CD8-positive, alpha-beta memory T cell (primary cell): ENCODE measurements at places on chromosomes 5 and 9.

DNA sequence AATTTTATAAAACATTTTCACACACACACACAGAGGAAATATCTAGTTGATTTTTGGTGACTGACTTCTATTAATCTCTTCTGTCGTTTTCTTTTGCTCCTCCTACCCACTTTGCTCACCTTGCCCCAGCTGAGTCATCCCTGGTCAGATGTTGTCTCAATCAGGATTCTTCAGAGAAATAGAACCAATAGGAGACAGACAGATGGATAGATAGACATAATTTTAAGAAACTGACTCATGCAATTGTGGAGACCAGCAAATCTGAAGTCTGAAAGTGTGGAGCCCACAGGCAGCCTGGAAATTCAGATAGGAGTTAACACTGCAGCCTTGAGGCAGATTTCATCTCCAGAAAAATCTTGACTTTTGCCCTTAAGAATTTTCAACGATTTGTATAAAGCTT lies 37.0 kb upstream of the PIK3R1 start:
- H3K27ac ChIP-seq = no peak overlapping the region
- DNase-seq = no peak
- H3K36me3 ChIP-seq = no peaks in the 10 kb centered on the region
- H3K4me1 ChIP-seq = no peaks in the 10 kb centered on the region
- no peaks in the 10 kb centered on the region for H3K27me3 ChIP-seq

DNA sequence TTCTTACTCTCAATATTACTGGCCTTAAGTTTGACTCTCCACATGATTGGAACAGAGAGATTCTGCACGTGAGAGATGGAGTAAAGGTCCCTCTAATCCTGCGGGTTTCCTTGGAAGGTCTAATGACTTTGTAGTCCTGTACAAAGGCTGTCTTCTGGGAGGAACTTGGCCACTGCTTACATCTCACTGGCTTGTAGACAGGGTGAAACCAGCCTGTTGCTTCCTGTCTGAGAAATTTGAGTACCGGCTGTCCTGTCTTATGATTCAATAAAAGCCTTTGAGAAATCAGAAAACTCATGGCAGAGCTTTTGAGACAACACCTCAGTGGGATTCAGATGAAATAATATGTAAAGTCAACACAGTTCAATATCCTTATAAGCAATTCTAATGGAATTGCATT lies 43.0 kb downstream of the IL31RA start:
- no peak overlapping the region for H3K27ac ChIP-seq
- H3K4me3 ChIP-seq = no peak overlapping the region
- no peak for DNase-seq
- H3K4me1 ChIP-seq = no peaks in the 10 kb centered on the region

- H3K4me3 ChIP-seq = peak overlapping the region; percentile 66
- DNase-seq = no peak
Measured at GRCh38 chr9:131530546-131530919, 530 bp downstream of the UCK1 start.

- DNase-seq = no peak
- H3K4me3 ChIP-seq = no peak overlapping the region
- H3K27me3 ChIP-seq = no peaks in the 10 kb centered on the region
- no peak overlapping the region for H3K27ac ChIP-seq
Measured at GRCh38 chr5:3715062-3715461, 119.4 kb downstream of the IRX1 start.

- peaks cover 51% of the 10 kb centered on the region for H3K4me1 ChIP-seq
- peaks cover 8% of the 10 kb centered on the region for H3K36me3 ChIP-seq
- H3K4me3 ChIP-seq = no peak overlapping the region
- no peak for DNase-seq
- peak overlapping the region; percentile 51 for H3K27ac ChIP-seq
Measured at GRCh38 chr9:136403915-136404800, 4.2 kb upstream of the SNAPC4 start.

GRCh38 chr5:79859588-79859987 lies 131.5 kb downstream of the MTX3 start:
- no peak overlapping the region for H3K27ac ChIP-seq
- H3K27me3 ChIP-seq = no peaks in the 10 kb centered on the region
- no peak for DNase-seq
- H3K36me3 ChIP-seq = no peaks in the 10 kb centered on the region
- H3K4me1 ChIP-seq = no peaks in the 10 kb centered on the region

- no peaks in the 10 kb centered on the region for H3K4me1 ChIP-seq
- no peaks in the 10 kb centered on the region for H3K27me3 ChIP-seq
- no peak overlapping the region for H3K27ac ChIP-seq
- H3K4me3 ChIP-seq = no peak overlapping the region
- no peaks in the 10 kb centered on the region for H3K36me3 ChIP-seq
- DNase-seq = peak; percentile 13
Measured at GRCh38 chr9:128716581-128717254, 7.2 kb downstream of the ZDHHC12 start.

DNA sequence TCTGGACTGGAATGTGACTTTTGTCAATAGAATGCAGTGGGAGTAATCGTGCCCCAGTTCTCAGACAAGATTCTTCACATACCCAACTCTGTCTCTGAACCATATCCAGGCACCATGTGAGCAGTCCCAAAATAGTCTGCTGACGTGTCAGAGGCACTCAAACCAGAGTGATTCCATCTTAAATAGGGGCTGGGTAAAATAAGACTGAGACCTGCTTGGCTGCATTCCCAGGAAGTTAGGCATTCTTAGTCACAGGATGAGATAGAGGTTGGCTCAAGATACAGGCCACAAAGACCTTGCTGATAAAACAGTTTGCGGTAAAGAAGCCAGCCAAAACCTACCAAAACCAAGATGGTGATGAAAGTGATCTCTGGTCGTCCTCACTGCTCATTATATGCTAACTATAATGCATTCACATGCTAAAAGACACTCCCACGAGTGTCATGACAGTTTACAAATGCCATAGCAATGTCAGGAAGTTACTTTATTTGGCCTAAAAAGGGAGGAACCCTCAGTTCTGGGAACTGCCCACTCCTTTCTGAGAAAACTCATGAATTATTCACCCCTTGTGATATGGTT lies 16.9 kb upstream of the PLCXD3 start:
- H3K27me3 ChIP-seq = no peaks in the 10 kb centered on the region
- no peak overlapping the region for H3K4me3 ChIP-seq
- DNase-seq = no peak
- H3K4me1 ChIP-seq = no peaks in the 10 kb centered on the region

DNA sequence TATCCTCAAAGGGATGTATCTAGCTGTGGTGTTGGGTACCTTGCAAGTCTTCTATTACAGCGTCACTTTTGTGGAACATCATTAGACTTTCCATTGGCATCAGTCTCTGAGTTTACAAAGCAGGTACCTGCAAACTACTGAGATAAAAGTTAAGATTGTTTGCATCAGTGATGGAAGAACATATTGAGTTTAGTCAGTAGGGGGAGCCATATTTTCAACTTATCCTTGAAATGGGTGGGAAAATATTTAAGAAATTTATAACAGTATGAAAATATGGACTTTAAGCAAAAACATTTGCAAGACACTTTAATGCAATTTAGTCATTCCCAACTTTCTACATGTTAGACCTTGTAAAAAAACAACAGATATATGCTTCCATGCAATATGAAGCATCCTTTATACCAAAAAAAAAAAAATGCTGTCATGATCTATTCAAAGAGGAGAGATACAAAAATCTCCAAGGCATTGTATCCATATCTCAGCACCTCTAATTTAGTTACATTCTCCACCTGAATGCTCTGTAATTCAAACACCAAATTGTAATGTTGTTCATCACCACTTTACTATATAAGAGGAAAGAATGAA lies 98.6 kb upstream of the ADAMTS19 start:
- H3K4me3 ChIP-seq = no peak overlapping the region
- H3K4me1 ChIP-seq = no peaks in the 10 kb centered on the region
- no peaks in the 10 kb centered on the region for H3K27me3 ChIP-seq

DNA sequence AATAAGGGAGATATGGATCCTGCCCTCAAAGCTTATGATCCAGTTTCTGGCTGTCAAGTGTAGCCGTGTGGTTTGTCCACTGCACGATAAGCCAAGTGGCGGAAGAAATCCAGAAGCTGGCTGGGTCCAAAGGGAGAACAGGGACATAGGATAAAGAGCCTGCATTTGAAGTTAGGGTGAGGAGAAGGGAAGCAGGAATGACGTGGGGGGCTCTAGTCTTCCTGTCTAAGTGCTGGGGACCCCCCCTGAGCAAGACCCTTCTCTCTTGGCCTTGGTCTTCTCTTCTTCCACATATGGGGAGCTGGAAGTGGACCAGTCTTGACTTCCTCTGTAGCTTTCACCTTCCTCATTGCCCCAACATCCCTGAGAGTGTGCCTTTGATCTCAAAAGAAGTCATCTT lies 186.6 kb downstream of the FSTL4 start:
- H3K4me3 ChIP-seq = no peak overlapping the region
- no peaks in the 10 kb centered on the region for H3K36me3 ChIP-seq
- H3K27me3 ChIP-seq = no peaks in the 10 kb centered on the region
- no peak overlapping the region for H3K27ac ChIP-seq
- no peak for DNase-seq
